Pulmonary artery endothelial cell (primary cell): ENCODE measurements at places on chromosomes 1 and 21. TPM values are rescaled to one million over a fixed set of nuclear protein-coding genes. Genes with fewer than 3 reads are reported as not detected.

The KCNC4 gene
- total RNA-seq: 6.8 and 7.5 TPM in 2 replicates

The KCNJ6 gene
- total RNA-seq: under 0.01 TPM in 2 replicates

The S100A7A gene
- not detected in 2 replicates for total RNA-seq

The LEPROT gene
- 49.1 and 51.2 TPM in 2 replicates for total RNA-seq

The SLAMF9 gene
- total RNA-seq: not detected in 2 replicates

The APOBEC4 gene
- not detected in 2 replicates for total RNA-seq

The GUCA2A gene
- not detected in 2 replicates for total RNA-seq

The TPR gene
- total RNA-seq: 85.0 and 98.5 TPM in 2 replicates

The CCDC28B gene
- total RNA-seq: 15.3 and 21.6 TPM in 2 replicates

The FAM163A gene
- 0.07 TPM in 1 of 2 replicates, not detected in the other for total RNA-seq

The TP73 gene
- total RNA-seq: under 0.01 TPM in 1 of 2 replicates, not detected in the other

The FRRS1 gene
- total RNA-seq: 1.4 and 3.0 TPM in 2 replicates

The S100A1 gene
- not detected in 2 replicates for total RNA-seq

The PDC gene
- total RNA-seq: not detected in 2 replicates

The PLA2G4A gene
- 18.6 and 18.9 TPM in 2 replicates for total RNA-seq

The KLHDC9 gene
- 0.60 and 0.86 TPM in 2 replicates for total RNA-seq

The OR14I1 gene
- not detected in 2 replicates for total RNA-seq

The MAP1LC3C gene
- 0.07 and 0.11 TPM in 2 replicates for total RNA-seq

The WDR3 gene
- total RNA-seq: 37.4 and 51.2 TPM in 2 replicates

The PDE9A gene
- 0.13 TPM in 1 of 2 replicates, not detected in the other for total RNA-seq

The LGR6 gene
- not detected in 2 replicates for total RNA-seq

The CRABP2 gene
- total RNA-seq: 0.11 and 0.46 TPM in 2 replicates

The FGR gene
- total RNA-seq: 0.07 and 0.18 TPM in 2 replicates

The B4GALT3 gene
- total RNA-seq: 24.7 and 25.9 TPM in 2 replicates

The ERICH3 gene
- not detected in 2 replicates for total RNA-seq

The CHI3L2 gene
- total RNA-seq: not detected in 2 replicates

The OR10J1 gene
- total RNA-seq: not detected in 2 replicates

The LCE1F gene
- not detected in 2 replicates for total RNA-seq

The OR2T11 gene
- total RNA-seq: not detected in 2 replicates

The CNKSR1 gene
- total RNA-seq: not detected in 2 replicates

The DCST2 gene
- total RNA-seq: 0.07 TPM in 1 of 2 replicates, not detected in the other

The IVL gene
- total RNA-seq: under 0.01 TPM in 1 of 2 replicates, not detected in the other

The CRNN gene
- not detected in 2 replicates for total RNA-seq

The CNR2 gene
- not detected in 2 replicates for total RNA-seq

The HES3 gene
- not detected in 2 replicates for total RNA-seq

The LCE1C gene
- not detected in 2 replicates for total RNA-seq

The NASP gene
- total RNA-seq: 76.9 and 125 TPM in 2 replicates

The DPYD gene
- 50.6 and 54.7 TPM in 2 replicates for total RNA-seq

The TMOD4 gene
- total RNA-seq: not detected in 2 replicates

The AUNIP gene
- 5.1 and 5.8 TPM in 2 replicates for total RNA-seq

The SLC25A34 gene
- 0.20 and 0.42 TPM in 2 replicates for total RNA-seq

The THEM5 gene
- not detected in 2 replicates for total RNA-seq

The APCS gene
- total RNA-seq: not detected in 2 replicates
